ENCODE measurements at places on chromosomes 1 and 21.

DNA sequence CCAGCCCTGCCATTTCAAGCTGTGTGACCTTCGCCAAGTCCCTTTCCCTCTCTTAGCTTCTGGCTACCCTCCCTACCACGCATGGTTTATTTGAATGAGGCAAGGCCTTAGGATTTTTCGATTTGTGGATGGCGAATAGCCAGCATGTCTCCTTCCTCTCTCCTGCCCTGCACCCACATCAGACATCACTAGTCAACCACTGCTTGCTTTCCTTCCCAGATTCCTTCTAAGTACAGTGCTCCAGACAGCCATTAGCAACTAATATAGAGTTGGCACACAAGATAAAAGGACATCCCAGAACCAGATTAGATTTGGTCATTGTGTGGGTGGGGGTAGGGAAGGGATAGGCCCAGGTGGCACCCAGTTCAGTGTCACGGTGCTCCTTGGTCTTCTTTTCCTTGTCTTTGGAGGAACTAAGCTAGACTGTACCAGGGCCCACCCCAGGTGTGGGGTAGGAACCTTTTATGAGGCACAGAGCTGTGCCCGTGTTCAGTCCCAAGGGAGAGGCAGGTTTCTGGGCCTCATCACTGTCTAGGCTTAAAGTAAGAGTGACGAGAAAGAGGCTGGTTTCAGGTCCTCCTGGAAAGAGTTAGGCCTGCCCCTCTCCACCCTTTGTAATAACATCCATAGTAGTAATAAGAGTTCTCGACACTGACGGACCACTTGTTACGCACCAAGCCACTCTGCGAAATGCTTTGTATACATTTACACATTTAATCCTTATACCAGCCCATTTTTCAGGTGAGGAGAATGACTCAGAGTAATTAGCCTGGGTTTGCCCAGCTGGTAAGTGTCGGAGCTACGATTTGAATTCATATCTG lies 8.6 kb downstream of the ALPL start:
- no peak for DNase-seq

DNA sequence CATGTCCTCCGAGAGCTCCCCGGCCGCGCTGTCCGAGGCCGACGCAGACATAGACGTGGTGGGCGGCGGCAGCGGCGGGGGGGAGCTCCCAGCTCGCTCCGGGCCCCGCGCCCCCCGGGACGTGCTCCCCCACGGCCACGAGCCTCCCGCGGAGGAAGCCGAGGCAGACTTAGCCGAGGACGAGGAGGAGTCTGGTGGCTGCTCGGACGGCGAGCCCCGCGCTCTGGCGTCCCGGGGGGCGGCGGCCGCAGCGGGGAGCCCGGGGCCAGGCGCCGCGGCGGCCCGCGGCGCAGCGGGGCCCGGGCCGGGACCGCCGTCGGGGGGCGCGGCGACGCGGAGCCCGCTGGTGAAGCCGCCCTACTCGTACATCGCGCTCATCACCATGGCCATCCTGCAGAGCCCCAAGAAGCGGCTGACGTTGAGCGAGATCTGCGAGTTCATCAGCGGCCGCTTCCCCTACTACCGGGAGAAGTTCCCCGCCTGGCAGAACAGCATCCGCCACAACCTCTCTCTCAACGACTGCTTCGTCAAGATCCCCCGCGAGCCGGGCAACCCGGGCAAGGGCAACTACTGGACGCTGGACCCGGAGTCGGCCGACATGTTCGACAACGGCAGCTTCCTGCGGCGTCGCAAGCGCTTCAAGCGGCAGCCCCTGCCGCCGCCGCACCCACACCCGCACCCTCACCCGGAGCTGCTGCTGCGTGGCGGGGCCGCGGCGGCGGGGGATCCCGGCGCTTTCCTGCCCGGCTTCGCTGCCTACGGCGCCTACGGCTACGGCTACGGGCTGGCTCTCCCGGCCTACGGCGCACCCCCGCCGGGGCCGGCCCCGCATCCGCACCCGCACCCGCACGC lies 547 bp downstream of the FOXD2 start:
- no peak for DNase-seq

DNA sequence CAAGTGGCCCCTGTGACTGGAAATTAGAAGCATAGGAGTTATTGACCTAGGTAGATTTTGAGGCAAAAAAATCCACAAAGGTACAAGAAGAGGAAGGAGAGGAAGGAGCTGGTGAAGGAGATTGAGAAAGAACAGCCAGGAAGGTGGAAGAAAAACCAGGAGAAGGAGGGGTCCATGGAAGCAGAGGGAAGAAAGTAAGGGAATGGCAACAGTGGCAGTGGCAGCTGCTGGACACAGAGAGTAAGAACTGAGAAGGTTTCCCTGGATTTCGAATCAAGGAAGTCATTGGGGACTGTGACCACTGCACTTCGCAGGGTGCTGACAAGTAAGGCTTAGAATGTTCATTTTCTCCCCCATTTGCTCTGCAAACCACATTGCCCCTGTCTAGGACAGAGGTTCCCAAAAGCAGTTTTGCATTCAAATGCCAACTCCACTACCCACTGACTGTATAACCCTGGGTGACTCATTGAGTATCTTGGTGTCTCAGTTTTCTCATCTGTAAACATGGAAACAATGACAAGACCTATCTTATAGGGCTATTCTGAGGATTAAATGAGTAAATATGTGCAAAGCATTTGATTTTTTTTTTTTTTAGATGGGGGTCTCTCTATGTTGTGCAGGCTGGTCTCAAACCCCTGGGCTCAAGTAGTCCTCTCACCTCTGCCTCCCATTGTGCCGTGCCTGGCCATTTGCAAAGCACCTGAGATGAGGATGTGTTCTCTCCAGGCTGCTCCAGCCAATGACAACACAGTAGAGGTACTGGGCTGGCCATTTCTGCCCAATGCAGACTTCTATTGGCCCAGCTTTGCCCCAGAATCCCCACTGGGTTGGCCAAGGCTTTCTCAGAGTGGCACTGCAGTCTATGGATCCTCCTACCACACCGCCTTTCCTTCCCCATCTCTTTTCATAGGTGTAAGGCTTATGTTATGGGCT lies 9.3 kb upstream of the CAPN2 start:
- DNase-seq = no peak

- no peak for DNase-seq
Observed at GRCh38 chr1:117318011-117318410, 49.2 kb upstream of the MAN1A2 start.

- DNase-seq = no peak
Observed at GRCh38 chr1:1110561-1110971, 5.3 kb downstream of the C1orf159 start.

GRCh38 chr1:3062616-3063378 lies 6.2 kb upstream of the PRDM16 start:
- DNase-seq = no peak

- DNase-seq = peak; percentile 82
Observed at GRCh38 chr1:13605159-13605558, 21.5 kb downstream of the PDPN start.

- no peak for DNase-seq
Observed at GRCh38 chr1:48687282-48688045, 89.2 kb downstream of the BEND5 start.

DNA sequence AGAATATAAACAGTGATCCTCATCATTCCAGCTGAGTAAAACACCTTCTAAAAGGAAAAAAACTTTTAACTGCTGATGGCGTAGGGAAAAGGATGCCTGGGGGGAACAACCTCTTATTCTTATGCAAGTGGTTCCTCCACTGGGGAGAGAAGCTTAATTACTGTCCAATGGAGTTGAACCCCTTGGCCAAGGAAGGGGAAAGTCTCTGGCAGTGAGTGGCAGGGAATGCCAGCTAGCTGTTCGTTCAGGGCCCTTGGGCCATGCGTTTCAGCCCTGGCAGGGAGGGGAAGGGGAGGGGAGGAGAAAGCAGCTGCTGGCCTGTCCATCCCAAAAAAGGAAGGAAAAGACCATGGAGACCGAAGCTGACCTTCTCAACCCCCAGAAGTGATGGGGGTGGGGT lies 22.6 kb upstream of the SYCP1 start:
- DNase-seq = no peak

GRCh38 chr1:151713044-151713443 lies 3.6 kb downstream of the CELF3 start:
- no peak for DNase-seq

DNA sequence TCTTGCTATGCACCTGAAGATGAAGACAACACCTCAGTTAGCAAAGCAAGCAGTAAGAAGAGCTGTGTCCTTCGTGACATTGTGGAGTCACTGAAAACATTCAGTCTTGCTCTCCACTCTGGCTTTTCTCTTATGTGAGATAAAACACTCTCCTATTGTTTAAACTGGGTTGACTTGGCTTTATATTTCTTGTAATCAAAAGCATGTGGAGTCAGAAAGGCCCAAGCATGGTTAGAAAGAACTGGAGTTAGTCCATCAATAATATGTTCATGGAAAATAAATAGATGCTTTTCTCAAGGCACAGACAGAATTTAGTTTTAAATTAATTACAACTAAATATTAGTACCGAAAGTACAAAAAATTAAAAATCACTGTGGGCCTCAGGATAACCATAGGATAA lies 61.7 kb downstream of the UBE2U start:
- no peak for DNase-seq

DNA sequence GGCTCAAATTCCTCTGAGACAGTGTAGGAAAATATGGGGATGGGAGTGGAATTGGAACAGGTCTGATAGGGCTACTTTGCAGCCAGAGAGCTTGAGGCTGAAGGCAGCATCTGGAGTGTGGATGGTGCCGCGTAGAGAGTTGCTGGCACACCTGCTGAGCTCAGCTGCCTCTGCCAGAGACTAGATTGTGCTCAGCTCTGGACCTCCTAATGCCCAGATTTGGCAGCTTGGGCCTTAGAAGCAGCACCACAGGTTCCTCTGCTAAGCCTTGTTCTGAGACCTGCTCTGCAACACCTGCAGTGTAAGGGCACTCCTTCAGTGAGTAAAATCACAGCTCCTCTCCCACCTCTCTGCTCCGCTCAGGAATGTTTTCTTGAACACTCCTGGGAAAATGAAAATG lies 23.3 kb downstream of the ACOT11 start:
- DNase-seq = peak; percentile 49

- DNase-seq = no peak
Observed at GRCh38 chr1:173201969-173202368, 5.2 kb downstream of the TNFSF4 start.

DNA sequence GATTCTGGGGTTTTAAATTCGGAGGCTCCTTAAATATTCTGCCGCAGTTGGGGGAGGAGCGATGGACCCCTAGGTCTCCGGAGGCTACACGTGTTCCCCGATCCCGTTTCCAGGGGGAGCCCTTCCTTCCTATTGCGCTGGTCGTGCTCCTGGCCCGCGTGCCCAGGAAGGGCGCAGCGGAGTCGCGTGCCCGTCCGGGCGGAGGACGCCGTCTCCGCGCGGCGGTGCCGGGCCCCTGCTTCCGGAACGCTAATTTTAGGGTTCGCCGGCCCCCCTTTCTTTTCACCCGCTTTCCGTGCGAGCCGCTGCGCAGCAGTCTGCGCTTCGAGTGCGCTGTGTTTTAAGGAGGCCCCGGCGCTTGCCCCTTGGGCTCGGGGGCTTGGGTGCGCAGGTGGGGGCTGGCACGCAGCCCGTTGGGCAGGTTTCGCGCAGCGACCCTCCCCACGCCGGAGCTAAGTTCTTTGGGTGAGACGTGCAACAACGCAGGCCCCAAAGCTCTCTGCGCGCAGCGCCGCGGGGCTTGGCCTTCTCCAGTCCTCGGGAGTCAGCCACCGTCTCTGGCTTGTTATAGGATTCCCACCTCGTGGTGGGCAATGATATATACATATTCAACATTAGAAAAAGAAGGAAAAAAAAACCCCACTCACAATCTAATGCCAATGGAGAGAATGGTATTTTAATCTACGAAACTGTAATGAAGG lies 43.5 kb upstream of the DNAJC6 start:
- DNase-seq = peak; percentile 73

GRCh38 chr21:35325953-35326352 lies 276.9 kb upstream of the RUNX1 start:
- DNase-seq = no peak

DNA sequence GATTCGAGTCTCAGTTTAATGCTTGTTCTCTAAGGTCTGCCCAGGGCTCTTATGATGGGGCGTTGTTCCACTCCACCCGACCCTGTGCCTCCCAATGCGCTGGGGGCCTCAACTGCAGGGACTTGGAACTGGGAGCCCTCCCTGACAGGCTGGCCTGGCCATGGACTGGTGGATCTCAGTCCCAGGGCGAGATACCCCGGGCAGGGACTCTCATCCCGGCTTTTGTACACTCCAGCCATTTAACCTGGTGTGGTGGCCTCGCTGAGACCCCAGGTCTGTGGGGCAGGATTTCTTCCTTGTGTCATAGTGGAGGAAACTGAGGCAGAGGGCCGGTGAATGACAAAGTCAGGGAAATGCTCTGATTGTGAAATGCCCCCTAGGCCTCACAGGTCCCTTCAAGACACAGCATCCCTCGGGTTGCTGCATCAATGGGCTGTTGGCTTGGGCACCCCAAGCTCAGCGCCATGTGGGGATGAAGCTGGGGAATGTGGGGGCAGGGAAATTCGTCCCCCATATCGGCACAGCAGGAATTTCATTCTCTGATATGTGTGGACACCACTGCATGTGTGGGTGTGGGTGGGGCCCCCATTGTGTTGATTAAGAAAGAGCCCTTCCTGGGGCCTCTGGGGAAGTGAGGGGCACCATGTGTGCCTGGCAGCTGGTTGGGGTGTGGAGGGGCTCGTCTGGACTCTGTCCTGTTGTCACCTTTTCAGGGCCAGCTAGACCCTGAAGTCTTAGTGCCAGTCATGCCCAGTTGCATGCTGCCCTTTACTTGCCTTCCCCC lies 19.9 kb upstream of the ZNF678 start:
- no peak for DNase-seq

GRCh38 chr1:156772728-156773497 lies 5.6 kb downstream of the PRCC start:
- DNase-seq = peak; percentile 66

GRCh38 chr1:65744731-65745130 lies 48.0 kb upstream of the PDE4B start:
- DNase-seq = no peak

GRCh38 chr1:115116512-115116911 lies 27.2 kb upstream of the TSPAN2 start:
- no peak for DNase-seq

GRCh38 chr1:39462074-39462473 lies 29.4 kb upstream of the BMP8A start:
- DNase-seq = no peak

GRCh38 chr1:14138135-14138506 lies 438.1 kb downstream of the PRDM2 start:
- peak; percentile 60 for DNase-seq

GRCh38 chr1:89649783-89650182 lies 16.9 kb downstream of the LRRC8C start:
- no peak for DNase-seq

DNA sequence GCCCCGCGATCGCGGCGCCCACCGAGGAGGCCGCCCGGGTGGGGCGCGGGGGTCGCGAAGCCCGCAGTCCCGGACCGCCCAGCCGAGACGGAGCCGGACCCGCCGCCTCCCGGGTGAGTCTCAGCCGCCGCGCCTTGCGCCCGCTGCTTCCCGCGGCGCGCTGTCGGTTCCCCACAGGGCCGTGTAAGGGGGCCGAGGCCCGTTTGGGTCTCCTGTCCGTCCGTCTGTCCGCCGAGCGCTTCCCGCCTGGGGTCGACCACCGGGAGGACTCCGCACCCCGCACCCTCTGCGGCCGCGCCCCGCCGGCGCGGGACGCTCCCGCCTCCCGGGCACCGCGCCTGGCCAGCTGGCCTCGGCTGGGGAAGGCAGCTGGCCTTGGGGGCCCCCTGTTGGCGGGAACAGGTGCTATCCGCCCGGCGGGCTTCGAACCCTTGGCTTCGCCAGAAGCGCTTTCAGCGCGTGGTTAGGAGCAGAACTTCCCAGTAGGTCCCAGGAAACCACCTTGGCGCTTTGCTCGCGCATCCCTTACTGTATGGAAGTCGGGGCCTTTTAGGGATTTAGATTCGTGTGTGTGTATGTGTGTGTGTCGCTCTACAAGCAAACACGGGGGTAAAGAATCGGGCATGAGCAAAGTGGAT lies 414 bp downstream of the TMEM51 start:
- peak; percentile 86 for DNase-seq

All from islet precursor cell (in vitro differentiated cells).